ENCODE measurements at places on chromosomes 2 and 18.

DNA sequence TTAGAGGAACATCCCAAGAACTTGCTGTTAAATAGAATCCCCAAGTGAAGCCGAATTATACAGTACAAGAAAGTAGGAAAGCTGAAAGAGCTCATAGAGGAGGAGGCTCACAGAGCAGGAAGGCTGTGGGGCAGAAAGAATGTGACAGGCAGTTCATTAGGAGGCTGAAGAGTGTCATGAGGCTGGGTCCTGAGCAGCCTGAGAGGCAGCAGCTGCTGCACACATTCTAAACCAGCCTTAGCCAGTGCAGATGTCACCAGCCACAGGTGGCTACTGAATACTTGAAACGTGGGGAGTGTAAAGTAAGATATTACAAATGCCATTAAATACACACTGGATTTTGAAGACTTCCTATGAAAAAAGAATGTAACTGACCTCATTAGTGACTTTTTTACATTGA lies 490.2 kb upstream of the KLHL29 start:
- no peak for DNase-seq

- no peak for DNase-seq
Observed at GRCh38 chr2:172672114-172672513, 63.5 kb upstream of the RAPGEF4 start.

GRCh38 chr2:223613017-223613950 lies 11.1 kb upstream of the SCG2 start:
- DNase-seq = peak; percentile 94

- DNase-seq = no peak
Observed at GRCh38 chr18:3219631-3220335, at the start of gene MYOM1. TSS of gene MYOM1 (minus strand) at chr18:3219968. CDS start at chr18:3215223, 4,745 bp downstream.

DNA sequence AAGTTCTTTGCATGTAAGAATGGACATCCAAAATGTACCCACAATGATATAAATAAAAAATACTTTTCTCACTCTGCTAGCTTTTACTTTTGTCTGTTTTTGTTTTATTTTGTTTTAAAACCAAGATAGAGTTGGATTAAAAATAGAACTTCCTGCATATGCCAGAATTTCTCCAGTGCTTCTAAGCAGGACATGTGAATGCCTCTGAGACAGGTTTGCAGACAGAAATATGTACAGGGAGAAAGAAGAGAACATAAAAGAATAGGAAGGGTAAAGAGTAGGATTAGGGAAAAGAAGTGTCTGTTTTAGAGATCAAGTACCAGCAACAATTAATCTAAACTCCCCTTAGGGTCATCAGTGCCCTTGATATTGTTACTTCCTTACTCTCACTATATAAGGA lies 114.4 kb downstream of the BMPR2 start:
- no peak for DNase-seq

GRCh38 chr2:69677914-69678313 lies 34.4 kb upstream of the AAK1 start:
- DNase-seq = no peak

- no peak for DNase-seq
Observed at GRCh38 chr2:46544581-46544980, 65.2 kb downstream of the TMEM247 start.

GRCh38 chr2:216142540-216142939 lies 33.4 kb downstream of the XRCC5 start:
- DNase-seq = peak; percentile 34

- DNase-seq = peak; percentile 34
Observed at GRCh38 chr2:224948859-224949258, 93.4 kb downstream of the DOCK10 start.

- DNase-seq = no peak
Observed at GRCh38 chr2:137967042-137967441, 2.8 kb downstream of the HNMT start.

GRCh38 chr2:226860087-226860486 lies 24.2 kb downstream of the RHBDD1 start:
- no peak for DNase-seq

DNA sequence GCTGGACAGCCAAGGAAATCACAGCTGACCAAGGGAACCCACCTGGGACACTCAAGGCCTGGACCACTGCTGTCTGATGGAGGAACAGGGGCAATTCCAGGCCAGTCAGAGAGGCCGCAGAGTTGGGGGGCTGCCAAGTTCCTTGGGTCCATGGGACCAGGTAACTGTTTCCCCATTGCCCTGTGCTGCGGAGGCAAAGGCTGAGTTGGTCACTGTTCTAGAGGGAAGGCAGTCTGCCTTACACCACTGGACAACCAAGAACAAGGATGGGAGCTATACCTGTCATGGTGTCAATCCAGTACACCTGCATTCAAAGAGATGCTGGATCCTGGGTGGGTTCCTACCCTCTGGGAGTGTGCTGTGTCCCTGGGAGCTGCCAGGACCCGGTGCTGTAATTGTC lies 9.6 kb upstream of the SP140L start:
- DNase-seq = no peak

DNA sequence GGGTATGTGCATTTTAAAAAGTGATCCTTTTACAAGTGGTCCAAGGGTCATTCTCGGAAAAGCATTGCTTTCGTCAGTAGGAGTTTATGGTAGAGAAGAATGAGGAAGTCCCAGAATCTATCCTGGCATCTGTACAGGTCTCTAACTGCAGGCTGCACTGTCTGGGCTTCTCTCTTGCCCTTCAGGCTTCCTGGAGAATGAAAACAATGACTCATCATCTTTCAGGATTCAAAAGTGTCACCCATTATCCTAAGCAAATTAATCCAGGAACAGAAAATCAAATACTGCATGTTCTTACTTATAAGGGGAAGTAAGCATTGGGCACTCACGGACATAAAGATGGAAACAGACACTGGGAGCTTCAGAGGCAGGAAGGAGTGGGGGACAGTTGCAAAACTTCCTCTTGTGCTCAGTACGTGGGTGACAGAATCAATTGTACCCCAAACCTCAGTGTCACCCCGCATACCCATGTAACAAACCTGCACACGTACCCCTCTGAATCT lies 60.2 kb upstream of the TXNDC2 start:
- peak; percentile 87 for DNase-seq

- peak; percentile 80 for DNase-seq
Observed at GRCh38 chr2:15169326-15170069, 391.6 kb downstream of the NBAS start.

GRCh38 chr2:148666555-148666954 lies 22.0 kb downstream of the EPC2 start:
- DNase-seq = no peak

- no peak for DNase-seq
Observed at GRCh38 chr2:111199840-111200239, 79.1 kb downstream of the BCL2L11 start.

- no peak for DNase-seq
Observed at GRCh38 chr2:156430236-156430979, 5.8 kb upstream of the GPD2 start.

DNA sequence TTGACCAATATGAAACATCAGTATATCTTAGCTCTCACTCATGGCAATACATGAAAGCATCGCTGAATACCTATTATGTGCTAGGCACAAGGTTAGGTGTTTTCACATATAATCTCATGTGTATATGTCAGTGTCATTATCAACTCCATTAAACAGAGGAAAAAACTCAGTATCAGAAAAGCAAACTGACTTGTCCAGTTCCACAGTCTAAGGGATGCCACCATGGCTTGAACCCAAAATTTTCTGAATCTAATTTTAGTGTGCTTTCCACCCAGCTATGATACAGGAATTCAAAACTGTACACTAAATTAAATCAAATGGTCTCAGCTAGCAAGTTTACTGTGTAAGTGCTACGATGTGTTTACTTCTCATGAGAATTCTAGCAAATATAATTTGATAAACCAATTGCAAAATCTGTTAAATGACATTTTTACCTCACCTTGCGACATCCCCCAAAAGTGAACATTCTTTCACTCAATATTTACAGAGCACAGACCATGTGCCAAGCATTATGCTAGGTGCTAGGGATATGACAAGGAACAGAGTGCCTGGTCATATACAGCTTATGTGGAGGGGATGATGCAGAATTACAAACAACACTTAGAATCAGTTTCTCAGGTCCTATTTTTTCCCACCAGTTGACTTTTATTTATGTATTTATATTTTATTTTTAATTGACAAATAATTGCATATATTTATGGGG lies 211.6 kb downstream of the PID1 start:
- no peak for DNase-seq

DNA sequence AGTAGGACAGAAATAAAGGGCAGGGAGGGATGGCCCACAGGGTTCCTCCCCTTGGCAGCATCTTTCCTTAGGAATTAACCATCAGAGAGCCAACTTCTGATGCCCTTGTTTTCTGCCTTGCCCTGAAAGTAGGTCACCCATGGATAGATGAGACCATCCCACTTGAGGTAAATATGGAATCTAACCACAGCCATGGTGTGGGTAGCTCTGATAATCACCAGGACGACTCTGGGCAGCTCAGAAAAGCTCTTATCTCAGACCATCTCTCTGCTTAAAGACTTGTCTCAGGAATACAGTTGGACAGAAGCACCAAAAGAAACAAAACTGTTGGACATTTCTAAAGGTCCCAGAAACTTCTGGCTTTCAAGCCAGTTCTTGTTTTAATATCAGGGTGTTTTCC lies 101.4 kb upstream of the CELF4 start:
- DNase-seq = no peak

DNA sequence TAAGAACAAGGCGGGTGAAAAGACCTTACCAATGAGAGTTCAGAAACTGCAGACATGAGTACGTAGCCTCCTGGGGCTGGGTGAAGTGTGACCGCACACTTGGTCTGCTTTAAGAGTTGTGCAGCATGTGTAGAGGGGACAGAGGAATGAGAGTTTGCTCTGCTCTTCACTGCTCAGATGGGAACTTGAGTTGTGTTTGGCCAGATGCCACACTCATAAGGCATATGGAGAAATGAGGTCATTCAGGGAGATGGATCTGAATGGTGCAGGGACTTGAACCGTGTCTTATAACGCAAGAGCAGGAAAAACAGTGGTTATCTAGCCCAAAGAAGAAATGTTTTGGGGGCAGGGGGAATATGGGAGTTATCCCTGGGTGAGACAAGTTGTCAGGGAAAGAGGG lies 273.8 kb upstream of the LYPD1 start:
- no peak for DNase-seq

GRCh38 chr2:42947809-42948600 lies 155.6 kb upstream of the HAAO start:
- DNase-seq = no peak

GRCh38 chr2:163640542-163641193 lies 95.1 kb downstream of the FIGN start:
- no peak for DNase-seq

- DNase-seq = no peak
Observed at GRCh38 chr2:127733816-127734537, 32.7 kb downstream of the SFT2D3 start.

DNA sequence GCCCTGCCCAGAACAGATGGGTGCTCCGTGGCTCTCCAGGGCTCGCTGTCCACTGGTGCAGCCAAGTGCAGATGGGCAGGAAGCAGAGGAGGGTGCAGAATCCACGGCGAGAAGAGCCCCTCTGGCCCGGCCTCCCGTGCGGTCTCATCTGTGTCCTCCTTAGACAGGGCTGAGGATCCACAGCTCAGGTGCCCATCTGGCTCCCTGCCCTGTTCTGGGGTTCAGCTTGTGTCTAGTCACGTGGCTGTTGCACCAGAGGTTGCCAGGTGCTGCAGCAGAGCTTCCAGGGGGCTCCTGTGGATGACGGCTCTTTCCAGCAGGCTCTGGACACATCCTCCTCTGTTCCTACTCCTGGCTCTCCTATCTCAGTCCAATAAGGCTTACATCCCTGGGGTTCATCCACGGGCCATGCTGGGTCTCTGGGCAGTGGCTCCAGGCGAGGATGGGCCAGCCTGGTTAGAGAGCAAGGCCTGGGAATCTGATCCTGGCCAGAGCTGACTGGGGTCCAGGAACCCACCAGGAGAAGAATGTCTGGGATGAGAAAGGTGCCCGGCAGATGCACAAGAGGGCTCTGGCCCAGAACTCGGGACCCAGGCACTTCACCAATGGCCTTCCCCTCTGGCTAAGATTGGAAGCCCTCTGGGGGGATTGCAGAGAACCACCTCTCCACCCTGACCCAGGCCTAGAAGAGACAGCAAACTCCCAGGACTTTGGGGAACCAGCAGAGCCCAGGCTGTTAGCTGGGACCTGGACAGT lies 116.3 kb upstream of the ID2 start:
- no peak for DNase-seq

DNA sequence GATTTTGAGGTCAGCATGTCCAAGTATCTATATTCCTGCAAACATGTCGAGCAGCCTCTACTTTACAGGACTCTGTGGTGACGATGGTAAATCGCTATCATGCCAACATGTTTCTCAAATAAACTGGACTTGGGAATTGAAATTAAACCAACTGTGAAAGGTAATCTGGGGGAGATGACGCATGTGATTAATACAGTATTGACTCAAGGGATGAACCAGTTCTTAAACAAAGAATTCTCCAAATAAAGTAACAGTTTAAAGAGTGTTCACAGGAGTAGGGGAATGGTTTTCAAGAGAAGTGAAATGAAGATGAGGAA lies 54.3 kb downstream of the THUMPD2 start:
- DNase-seq = no peak

DNA sequence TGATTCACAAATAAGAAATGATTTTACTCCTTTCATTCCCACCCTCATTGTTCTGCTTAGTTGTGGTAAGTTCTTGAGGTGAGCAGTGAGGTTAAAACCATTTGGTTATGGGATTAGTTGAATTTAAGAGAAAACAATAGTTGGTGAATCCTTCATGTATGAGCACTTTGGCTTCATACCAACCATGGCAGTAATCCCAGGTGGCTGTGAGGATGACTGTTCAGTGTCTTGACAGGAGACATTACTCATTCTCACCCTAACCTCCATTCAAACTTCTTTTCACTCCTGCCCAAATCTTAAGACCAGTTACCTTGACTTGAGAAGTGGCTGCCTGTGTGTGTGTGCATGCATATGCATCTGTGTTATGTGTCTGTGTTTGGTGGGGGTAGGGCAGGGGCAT lies 143.1 kb downstream of the SETBP1 start:
- DNase-seq = peak; percentile 37

DNA sequence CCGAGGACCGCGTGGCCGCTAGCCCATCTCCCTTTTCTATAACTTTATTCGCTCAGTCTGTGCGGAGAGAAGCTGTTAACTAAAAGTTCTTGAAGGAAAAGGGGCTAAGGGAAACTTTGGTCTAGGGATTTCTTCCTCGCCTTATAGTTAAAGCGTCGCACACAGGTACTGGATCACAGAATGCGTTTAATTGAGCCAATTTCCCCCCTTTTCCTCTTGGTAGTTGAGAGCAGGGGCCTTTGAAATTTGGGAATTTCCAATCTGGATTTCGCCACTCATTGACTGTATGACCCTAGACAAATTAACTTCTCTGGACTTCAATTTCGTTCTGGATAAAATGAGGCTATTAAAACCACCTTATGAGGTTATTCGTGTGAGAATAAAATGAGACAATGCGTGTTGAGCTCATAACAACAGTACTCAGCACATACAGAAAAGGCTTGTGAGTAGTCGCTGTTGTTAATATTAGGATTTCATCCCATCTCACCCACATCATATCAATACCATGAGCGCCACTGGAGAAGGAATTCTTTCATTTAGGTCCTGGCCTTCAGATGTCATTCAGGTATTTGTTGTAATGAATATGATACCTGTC lies 763 bp upstream of the OLA1 start:
- DNase-seq = no peak
